Left lung (tissue), 14 donors: ENCODE measurements at places on chromosomes 4 and X.

- no peaks in the 10 kb centered on the region for H3K4me1 ChIP-seq
- DNase-seq = no peak
- no peak overlapping the region for H3K27ac ChIP-seq
- H3K27me3 ChIP-seq = no peaks in the 10 kb centered on the region
These were observed 930.7 kb upstream of the PCDH10 start for GRCh38 chr4:132218406-132218805.

GRCh38 chr4:27048429-27049238, 188.0 kb downstream of the STIM2 start:
- H3K27ac ChIP-seq = no peak overlapping the region
- H3K36me3 ChIP-seq = no peaks in the 10 kb centered on the region
- peaks cover 33% of the 10 kb centered on the region for H3K27me3 ChIP-seq
- DNase-seq = no peak
- peaks cover 3% of the 10 kb centered on the region for H3K4me1 ChIP-seq
- peak overlapping the region; percentile 4 for H3K4me3 ChIP-seq

DNA sequence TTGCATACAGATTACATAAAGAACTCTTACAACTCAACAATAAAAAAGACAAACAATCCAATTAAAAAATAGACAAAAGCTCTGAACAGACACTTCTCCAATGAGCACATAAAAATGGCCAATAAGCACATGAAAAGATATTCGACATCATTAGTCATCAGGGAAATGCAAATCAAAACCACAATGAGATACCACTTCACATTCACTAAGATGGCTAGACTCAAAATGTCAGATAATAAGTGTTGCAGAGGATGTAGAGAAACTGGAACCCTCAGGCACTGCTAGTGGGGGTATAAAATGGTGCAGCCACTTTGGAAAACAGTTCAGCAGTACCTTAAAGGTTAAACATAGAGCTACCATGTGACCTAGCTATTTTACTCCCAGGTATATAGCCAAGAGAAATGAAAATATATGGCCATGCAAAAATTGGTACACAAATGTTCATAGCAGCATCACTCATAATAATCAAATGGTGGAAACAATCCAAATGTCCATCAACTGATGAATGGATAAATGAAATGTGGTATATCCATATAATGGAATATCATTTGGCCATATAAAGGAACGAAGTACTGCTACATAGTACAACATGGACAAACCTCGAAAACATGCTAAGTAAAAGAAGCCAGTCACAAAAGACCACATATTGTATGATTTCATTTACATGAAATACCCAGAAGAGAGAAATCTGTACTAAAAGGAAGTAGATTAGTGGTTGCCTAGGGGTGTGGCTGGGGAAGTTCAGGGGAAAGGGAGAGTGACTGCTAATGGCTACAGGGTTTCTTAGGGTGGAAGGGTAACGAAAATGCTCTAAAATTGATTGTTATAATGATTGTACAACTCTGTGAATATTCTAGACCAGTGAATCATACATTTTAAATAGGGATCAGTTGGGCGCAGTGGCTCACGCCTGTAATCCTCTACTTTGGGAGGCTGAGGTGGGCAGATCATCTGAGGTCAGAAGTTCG, 29.4 kb downstream of the SASH3 start:
- H3K36me3 ChIP-seq = peaks cover 34% of the 10 kb centered on the region
- no peak overlapping the region for H3K4me3 ChIP-seq
- no peak overlapping the region for H3K27ac ChIP-seq
- no peak for DNase-seq

DNA sequence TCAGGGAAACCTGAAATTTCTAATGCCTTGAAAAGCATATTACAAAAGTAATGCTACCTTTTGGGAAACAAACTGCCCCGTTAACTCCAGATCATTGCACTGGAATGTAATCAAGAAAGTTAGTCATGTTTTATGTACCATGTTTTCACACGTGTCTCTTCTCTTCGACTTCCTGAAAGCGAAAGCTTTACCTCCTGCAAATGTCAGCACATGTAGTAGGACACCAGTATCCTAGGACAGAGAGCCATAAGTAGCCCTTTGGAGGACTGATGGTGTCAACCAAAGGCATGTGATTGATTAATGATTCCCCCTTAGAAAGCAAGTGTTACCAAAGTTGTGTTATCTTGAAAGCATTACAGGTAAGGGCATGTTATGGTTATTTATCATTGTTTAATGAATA, 8.8 kb upstream of the MND1 start:
- H3K4me3 ChIP-seq = no peak overlapping the region
- H3K4me1 ChIP-seq = no peaks in the 10 kb centered on the region
- DNase-seq = no peak
- H3K27me3 ChIP-seq = no peaks in the 10 kb centered on the region

DNA sequence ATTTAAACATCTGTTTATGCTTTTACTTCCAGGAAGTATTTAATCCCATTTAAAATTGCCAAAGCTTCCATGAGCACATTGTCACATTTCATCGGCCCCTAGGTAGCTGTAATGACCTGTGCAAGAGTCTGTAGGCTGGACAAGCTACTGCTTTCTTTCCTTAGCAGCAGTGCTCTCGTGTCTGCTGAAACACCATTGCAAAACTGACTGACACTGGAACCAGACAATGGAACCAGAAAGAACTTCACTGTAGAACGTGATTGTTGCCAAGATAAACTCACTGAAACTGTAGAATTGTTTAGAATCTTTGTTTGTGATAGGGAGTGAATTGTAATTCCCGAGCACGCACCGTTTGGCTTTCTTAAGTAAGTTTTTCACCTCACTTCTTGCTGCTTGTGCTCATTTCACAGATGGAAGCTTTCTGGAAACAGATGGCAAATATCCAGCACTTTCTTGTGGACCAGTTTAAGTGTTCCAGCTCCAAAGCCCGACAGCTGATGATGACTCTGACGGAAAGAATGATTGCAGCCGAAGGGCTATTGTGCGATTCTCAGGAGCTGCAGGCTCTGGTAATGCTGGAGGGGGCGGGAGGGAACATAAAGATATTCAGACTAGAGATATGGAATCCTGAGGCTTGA, 36.9 kb downstream of the EVC start:
- no peaks in the 10 kb centered on the region for H3K27me3 ChIP-seq
- H3K4me1 ChIP-seq = no peaks in the 10 kb centered on the region
- peak; percentile 26 for DNase-seq

DNA sequence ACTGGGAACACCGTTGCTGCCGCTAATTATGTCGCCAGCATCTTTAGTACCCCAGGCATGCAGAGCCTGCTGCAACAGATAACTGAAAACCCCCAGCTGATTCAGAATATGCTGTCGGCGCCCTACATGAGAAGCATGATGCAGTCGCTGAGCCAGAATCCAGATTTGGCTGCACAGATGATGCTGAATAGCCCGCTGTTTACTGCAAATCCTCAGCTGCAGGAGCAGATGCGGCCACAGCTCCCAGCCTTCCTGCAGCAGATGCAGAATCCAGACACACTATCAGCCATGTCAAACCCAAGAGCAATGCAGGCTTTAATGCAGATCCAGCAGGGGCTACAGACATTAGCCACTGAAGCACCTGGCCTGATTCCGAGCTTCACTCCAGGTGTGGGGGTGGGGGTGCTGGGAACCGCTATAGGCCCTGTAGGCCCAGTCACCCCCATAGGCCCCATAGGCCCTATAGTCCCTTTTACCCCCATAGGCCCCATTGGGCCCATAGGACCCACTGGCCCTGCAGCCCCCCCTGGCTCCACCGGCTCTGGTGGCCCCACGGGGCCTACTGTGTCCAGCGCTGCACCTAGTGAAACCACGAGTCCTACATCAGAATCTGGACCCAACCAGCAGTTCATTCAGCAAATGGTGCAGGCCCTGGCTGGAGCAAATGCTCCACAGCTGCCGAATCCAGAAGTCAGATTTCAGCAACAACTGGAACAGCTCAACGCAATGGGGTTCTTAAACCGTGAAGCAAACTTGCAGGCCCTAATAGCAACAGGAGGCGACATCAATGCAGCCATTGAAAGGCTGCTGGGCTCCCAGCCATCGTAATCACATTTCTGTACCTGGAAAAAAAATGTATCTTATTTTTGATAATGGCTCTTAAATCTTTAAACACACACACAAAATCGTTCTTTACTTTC, 1.8 kb downstream of the UBQLN2 start:
- H3K27me3 ChIP-seq = no peaks in the 10 kb centered on the region
- no peak for DNase-seq
- no peaks in the 10 kb centered on the region for H3K36me3 ChIP-seq
